ENCODE measurements at places on chromosomes 1 and 21. TPM values are rescaled to one million over a fixed set of nuclear protein-coding genes. Genes with fewer than 3 reads are reported as not detected.

The RHOU gene
- total RNA-seq = 1.1 TPM

The AMPD1 gene
- not detected for total RNA-seq

The PROK1 gene
- not detected for total RNA-seq

The TINAGL1 gene
- total RNA-seq = not detected

The BCAN gene
- not detected for total RNA-seq

The HPCAL4 gene
- total RNA-seq = 4.3 TPM

The MEGF6 gene
- 4.6 TPM for total RNA-seq

The HSD3B2 gene
- not detected for total RNA-seq

The IGSF9 gene
- not detected for total RNA-seq

The SPATA45 gene
- total RNA-seq = not detected

The PTGS2 gene
- total RNA-seq = 0.41 TPM

The LORICRIN gene
- not detected for total RNA-seq

Measured in activated naive CD4-positive, alpha-beta T cell treated with anti-CD3 and anti-CD28 coated beads, Interleukin-2, amount 50 U/mL, for 72 hours (primary cell).